Suprapubic skin (tissue), 4 donors: ENCODE measurements at places on chromosomes 13 and 19. TPM values are rescaled to one million over a fixed set of nuclear protein-coding genes. Genes with fewer than 3 reads are reported as not detected.

DNA sequence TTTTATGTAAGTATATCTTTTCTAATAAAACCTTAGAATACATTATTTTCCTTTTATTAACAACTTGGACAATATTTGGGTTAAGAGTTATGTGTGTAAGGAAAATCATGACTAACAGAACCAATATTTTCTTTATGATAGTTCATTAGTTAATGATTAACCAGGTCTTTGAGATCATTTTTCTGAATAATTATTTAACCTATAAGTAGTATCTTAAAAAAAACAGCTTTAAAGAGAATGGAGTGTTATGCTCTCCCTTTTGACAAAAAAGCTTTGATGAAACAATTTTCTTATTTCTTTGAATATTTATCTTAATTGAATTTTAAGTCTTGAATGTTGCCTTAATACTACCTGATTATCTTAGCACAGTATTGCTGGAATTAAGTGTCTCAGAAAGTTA lies 3.8 kb downstream of the SLAIN1 start:
- H3K36me3 ChIP-seq = no peaks in the 10 kb centered on the region
- peaks cover 20% of the 10 kb centered on the region for H3K4me1 ChIP-seq
- H3K27me3 ChIP-seq = no peaks in the 10 kb centered on the region
- H3K4me3 ChIP-seq = no peak overlapping the region
- DNase-seq = no peak

Gene GJA3
- 0.94 TPM for total RNA-seq

DNA sequence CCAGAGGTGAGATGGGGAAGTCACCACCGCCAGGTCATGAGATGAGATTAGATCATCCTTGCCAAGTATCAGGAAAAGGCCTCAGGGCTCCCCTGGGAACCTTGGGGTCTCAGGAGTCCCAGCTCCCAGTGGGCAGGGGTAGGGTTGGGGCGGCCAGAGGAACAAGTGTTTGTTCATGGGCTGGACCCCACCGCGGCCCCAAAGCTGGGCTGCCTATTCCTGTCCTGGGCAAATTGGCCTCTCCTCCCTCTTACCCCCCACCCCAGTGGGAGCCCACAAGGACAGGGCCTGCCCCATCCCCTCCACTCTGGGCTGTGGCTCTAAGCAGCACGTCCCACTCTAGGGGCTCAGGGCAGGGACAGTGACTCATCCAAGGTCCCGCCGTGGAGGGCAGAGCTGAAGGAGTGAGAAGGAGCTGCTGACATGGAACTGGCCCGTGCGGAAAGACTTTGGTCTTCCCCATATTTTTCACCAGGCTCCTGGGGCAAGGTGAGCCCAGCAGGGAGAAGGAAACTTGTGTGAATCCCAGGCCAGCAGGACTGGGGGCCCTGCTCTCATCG lies 4.0 kb upstream of the HCN2 start:
- peaks cover 33% of the 10 kb centered on the region for H3K4me1 ChIP-seq
- H3K36me3 ChIP-seq = peaks cover 31% of the 10 kb centered on the region
- H3K27ac ChIP-seq = no peak overlapping the region
- DNase-seq = no peak
- H3K4me3 ChIP-seq = no peak overlapping the region

DNA sequence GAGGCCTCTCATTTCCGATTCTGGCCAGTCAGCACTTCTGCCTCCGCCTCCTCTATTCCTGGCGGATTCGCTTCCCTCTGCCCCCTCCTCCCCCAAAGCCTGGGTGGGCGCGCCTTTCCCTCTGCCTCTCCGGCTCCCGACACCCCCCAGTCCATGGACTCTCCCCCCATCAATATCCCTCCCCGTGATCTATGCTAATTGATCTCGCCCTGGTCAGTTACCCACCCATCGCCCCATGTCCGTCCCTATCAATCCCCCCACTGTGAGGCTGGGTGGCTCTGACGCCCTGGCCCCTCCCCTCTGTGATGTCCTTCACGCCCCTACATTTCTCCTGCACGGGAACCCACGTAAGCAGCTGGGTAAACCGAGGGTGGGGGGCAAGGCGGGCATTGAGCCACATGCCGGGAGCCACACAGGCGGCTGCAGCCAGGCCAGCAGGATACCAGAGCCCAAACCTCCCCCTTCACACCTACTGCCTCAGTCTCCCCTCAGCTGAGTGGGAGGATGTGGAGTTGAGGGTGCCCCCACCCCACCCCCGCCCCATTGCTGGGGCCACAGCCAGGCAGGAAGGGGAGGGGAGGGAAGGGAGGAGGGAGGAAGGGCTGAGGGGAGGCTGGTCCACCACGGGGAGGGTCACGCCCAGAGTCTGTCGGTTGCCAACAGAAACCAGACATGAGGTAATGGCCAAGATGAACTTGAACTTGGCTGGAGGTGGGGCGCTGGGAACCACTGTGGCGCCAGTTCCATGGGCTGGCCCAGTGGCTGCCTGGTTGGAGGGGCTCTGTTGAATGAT lies 21.0 kb downstream of the SMIM24 start:
- H3K4me1 ChIP-seq = peaks cover 35% of the 10 kb centered on the region
- no peaks in the 10 kb centered on the region for H3K27me3 ChIP-seq
- peak; percentile 93 for DNase-seq
- no peak overlapping the region for H3K4me3 ChIP-seq

Gene BORCS8
- total RNA-seq = 15.4 TPM

DNA sequence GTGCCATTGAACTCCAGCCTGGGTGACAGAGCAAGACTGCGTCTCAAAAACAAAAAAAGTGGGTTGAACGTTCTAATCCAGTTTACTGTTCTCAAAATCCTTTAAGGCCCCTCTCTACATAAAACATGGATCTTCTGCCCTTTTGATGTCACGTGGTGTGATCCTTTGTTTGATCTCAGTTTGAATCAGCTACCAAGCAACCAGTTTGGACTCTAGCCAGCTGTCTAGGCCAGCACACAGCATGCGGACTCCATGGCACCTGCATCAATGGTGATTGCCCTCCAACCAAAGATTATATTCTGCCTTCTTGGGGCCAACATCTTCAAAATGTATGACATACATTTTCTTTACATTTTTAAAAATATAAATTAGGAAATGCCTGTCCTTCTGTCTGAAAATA lies 365.4 kb downstream of the NDFIP2 start:
- no peaks in the 10 kb centered on the region for H3K36me3 ChIP-seq
- no peaks in the 10 kb centered on the region for H3K27me3 ChIP-seq
- no peak overlapping the region for H3K27ac ChIP-seq
- no peak overlapping the region for H3K4me3 ChIP-seq
- no peak for DNase-seq
